GM10248 (cell line): ENCODE measurements at places on chromosomes 7 and 10.
A peak's percentile ranks its signal among the peaks of the same experiment; 100 is the strongest.

- DNase-seq, result no peak
Observed at GRCh38 chr10:113985297-113985844, 58.3 kb upstream of the ADRB1 start.

GRCh38 chr7:103735377-103735776 is 254.1 kb downstream of the RELN start:
- DNase-seq, result no peak

DNA sequence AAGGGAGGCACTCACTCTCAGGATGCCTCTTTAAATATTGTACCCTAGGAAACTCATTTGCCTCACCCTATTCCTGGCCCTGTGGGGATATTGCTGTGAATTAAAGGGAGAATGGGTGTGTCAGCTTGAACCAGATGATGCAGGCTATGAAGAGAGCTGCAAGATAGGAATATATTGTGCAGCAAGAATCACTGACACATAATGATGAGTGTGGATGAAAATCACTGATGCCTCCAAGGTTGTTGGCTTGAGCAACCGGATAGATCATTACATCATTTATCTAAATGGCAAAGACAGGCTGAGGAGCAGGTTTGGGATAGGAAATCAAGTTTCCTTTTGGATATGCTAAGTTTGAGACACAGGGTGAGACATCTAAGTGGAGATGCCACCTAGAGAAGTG is 6.2 kb downstream of the SLC26A4 start:
- DNase-seq, result no peak

DNA sequence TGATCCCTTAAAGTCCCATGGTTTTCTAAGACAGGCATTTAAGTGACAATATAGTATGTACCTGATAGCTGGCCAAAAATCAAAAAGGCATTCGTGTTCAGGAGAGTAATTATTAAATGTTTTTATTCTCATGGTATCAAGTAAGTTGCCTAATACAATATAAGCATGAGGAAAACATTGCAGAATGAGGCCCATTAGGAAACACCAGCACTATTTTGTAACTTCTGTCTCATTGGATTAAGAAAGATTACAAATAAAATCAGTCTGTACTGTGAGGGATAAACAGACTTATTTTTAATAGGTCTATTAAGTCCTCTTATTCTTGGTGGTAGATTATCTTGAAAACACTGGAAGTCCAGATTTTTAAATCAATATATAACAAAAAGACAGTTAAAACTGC is 110.1 kb downstream of the SNX13 start:
- no peak for DNase-seq

DNA sequence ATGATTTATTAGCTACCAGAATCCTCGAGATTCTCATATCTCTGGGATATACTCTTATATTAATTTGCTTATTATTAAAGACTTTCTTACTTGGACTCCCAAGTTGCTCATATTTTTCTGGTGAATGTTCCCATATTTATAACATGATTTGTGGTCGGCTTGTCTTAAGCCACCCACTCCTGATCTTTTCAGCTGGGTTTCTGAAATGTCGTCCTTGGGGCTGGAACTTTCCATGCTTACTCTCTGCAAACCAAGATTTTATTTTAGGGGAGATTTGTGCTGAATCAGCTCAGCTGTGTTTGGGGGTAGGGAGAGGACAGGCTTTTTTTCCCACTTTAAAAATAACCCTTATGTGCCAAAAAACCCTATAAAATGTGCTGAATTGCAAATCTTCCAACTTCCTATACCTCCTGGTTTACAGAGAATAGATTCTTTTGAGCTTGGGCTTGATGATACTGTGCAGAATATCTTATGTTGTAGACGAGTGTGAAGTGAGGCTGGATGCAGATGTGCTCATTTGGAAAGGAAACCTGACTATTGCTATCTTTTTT is 162.1 kb downstream of the SND1 start:
- DNase-seq, result no peak

- no peak for DNase-seq
Observed at GRCh38 chr10:42985436-42986316, 91.2 kb upstream of the RET start.

- no peak for DNase-seq
Observed at GRCh38 chr10:360653-361052, 225.4 kb downstream of the ZMYND11 start.

GRCh38 chr10:74677951-74678350 is 148.4 kb upstream of the KAT6B start:
- DNase-seq, result peak; percentile 66

DNA sequence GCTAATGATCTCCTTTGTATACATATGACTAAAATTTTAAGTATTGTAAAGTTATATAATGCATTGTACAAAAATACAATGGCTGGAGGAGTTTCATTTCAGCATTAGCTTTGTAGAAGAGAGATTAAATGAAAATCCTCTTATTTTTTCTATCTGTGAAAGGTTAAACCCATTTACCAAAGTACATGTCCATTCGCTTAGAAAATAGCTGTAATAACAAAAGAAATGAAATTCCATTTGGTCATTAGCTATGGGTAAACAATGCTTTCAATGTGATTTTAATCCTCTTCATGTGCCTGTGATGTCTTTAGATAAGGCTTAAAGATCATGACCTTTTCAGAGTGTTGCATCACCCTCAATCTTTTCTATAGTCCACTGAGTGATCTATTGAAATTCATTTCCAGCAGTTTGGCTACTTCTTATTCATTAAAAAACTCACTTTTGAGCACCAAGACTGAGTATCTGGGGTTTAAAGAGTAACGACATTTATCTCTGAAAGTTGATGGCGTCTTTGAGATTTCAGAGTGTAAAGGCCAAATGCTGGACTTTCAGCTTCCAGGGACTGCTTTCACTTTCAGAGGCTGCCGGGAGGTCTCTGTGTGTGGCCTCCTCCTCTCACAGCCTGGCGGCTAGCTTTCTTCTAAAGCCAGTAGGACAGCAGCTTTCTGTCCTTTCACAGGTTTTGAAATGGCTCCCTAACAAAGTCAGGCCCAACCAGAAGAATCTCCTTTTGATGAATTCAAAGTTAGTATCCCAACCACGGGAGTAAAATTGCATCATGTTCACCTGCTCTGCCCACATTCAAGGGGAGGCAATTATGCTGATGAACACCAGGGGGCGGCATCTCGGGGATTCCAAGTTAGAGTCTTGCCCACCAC is 701.4 kb upstream of the COBL start:
- DNase-seq, result peak; percentile 4

DNA sequence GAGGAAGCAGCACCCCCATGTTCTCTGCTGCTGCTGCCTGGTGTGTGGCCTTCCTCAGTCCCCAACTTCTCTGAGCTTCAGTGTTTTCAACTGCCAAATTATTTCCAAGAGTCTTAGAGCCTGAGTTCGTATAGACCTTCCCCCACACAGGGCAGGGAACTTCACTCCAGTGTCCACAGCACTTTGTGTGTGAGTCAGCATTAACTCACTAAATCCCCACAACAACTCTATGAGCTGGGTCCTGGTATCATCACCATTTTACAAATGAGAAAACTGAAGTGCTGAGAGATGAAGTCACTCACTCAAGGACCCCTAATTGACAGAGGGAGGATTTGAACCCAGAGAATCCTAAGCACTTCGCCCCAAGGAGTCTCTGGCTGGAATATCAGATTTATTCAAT is 48.3 kb downstream of the ADCYAP1R1 start:
- no peak for DNase-seq

GRCh38 chr10:110034596-110034995 is 26.8 kb downstream of the ADD3 start:
- no peak for DNase-seq

DNA sequence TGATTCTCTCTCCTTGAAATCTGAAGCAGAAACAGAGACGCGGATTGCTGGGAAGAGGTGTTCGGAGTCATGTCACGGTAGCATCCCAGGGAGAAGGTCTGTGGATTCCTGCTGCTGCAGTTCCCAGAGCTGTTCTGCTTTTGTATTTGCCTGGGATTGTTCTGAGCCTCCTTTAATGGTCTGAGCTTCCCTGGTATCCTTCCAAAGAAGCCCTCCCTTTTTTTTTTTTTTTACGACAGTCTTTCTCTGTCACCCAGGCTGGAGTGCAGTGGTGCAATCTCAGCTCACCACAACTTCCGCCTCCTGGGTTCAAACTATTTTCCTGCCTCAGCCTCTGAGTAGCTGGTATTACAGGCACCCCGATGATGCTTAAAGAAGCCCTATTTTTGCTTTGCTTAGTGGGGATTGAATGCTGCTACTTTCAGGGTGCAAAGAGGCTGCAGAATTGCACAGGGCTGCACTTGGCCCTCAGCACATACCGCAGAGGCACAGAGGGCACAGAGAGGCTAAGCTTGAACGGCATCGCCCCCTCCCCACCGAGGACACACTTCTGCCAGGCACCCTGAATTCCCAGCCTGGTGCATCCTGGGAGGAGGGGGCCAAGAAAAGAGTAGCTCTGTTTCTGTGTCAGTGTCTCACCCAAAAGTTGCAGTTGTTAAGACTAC is 208.6 kb upstream of the GALNT17 start:
- DNase-seq, result no peak

DNA sequence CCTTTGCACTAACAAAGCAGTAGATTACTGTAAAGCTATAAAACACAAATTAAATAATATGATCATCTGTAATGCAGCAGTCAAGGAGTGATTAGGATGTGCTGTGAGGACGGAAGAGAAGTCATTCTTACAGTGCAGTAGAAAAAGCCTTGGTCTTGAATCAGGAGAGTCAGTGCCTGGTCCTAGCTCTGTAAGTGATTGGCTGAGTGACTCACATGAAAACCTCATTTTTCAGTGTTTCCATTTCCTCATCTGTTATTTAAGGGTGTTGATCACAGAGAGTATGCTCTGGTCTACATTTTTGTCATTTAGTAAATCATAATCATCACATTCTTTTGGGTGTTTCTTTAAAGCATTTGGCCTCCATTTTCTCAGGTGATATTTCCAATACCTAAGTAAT is 717.8 kb downstream of the LRMDA start:
- no peak for DNase-seq

GRCh38 chr10:20674926-20675325 is 222.2 kb downstream of the NEBL start:
- no peak for DNase-seq

DNA sequence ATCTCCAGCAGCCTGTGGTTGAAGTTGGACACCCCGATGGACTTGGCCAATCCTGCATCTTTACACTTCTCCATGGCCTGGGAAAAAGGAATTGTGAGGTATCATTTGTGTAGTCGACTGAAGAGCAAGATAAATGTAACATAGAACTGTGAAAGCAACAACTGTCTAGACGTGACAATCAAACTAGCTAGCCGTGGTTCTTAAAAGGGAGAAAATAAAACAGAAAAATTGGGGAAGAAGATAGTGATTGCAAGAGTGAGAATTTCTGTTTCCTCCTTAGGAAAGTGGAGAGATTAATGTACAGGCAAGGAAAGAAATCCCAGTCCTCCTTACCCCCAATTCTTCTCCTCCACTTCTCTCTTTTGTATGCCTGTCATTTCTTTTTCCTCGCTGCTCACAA is 5.0 kb downstream of the AKR1C2 start:
- no peak for DNase-seq

GRCh38 chr10:96263176-96263575 is 8.2 kb downstream of the BLNK start:
- no peak for DNase-seq
